Urinary bladder (tissue), 4 donors: ENCODE measurements at places on chromosomes 13 and 19.

GRCh38 chr19:32809754-32810153 lies 59.8 kb downstream of the SLC7A9 start:
- no peak for DNase-seq

DNA sequence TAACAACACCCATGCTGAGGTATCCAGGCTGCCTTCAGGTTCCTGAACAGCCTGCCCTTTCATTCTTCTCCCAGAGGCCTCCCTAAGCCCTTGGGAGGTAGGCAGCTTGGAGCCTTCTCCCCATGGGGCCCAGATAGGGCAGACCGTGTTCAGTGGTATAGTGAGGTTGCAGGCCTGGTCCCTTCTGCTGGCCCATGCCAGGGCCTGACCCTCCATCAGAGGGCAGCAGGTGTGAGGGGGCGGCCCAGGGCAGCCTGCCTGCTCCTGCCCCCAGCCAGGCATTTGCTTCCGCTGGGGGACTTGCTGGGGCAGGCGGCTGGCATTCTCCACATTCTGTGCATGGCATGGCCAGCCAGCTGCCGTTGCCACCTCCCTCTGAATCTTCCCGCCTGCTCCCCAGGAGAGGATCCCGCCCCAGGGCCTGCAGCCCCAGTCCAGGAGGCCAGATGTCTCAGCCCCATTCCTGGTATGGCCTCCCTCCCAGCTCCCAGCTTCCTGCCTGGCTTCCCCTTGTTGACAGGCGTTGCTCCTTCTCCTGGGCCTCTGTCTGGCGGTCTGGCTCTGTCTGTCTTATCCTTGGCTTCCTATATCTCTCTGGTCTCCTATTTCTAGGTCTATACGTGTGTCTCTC lies 8.9 kb downstream of the CIC start:
- no peak for DNase-seq

GRCh38 chr19:24062190-24062589 lies 24.8 kb upstream of the ZNF254 start:
- DNase-seq, result no peak

- no peak for DNase-seq
These were observed 703 bp downstream of the ZNF506 start for GRCh38 chr19:19820774-19821320.

GRCh38 chr13:70817576-70817975 lies 709.3 kb upstream of the KLHL1 start:
- DNase-seq, result no peak

DNA sequence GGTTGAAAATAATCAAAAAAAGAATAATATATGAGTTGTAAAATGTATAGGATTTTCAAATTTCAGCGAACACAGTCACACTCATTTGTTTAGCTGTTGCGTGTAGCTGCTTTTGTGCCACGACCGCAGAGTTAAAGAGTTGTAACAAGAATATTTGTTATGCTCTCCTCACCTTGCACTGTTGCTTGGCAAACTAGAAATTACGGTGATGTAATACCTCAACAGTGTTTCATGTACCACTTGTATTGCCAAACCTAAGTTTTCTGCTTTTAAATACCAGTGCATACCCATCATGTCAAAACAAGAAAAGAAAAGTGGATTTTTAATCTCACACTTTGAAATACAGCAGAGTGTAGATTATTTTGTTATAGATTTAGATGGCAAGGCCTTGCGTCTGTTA lies 201.1 kb downstream of the NBEA start:
- DNase-seq, result no peak
